RPMI8226 (cell line): ENCODE measurements at places on chromosomes 5 and 9.

DNA sequence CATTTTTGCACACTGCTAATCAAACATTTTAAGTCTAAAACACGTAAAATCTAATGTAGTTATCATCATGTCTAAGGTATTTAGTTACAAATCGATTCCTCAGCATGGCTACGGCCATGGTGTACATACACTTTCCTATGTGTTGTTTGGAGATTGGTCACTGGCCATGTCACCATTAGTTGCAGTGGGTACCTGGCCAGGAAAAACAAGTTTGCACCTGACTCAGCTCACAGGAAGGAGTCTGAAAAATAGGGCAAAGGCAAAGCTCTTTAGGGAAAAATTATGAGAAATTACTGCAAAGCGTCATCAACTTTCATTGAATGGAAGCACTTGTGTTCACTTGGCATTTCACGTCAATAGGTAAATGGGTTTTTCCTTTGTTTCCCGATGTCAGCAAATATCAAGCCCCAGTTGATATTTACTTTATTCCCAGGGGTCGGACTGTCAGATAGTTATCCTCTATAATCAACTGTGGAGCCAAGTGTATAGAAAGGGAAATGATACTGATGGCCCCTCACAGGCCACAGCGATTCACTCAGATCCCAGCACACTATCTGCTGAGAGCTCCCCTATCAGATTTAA, 626.0 kb upstream of the ADAMTS16 start:
- no peak for DNase-seq

GRCh38 chr5:56075361-56075760, 80.6 kb upstream of the IL6ST start:
- DNase-seq = no peak

- DNase-seq = no peak
Observed at GRCh38 chr5:158857976-158858375, 241.7 kb downstream of the EBF1 start.

DNA sequence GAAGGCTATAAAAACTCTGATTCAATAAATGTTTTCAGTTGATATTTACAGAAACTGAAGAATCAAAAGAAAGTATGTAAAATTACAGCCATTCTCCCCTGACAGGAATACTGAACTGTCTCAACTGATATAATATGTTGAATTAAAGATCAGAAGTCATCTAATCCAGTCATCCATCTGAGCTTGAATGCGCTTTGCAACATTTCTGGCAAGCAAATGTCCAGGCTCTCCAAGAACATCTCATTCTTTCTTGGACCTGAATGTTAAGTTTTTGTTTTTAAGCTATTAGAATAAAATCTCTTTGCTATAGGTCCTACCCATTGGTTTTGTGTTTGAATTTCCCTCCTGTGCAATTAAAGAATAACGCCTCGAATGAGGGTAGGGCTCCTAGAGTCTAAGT, 120.5 kb downstream of the MPDZ start:
- DNase-seq = no peak

GRCh38 chr5:12292610-12293204, 388.5 kb upstream of the CTNND2 start:
- peak; percentile 62 for DNase-seq

DNA sequence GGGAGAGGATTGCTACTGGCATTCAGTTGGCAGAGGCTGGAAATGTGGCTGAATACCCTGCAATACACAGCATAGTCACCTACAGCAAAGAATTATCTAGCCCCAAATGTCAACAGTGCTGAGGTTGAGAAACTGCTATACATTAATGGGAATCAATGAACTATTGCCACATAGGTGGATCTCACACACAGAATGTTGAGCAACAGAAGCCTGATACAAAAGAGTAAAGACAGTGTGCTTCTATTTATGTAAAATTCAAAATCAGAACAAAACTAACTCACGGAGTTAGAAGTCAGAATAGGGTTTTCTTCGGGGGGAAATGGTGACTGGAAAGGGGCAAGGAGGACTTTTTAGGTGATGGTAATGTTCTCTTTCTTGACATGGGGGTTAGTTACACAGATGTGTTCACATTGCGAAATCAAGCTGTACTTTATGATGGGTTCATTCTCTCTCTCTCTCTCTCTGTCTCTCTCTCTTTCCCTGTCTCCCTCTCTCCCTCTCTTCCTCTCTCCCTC, 45.7 kb upstream of the PANK3 start:
- DNase-seq = no peak

GRCh38 chr9:131666029-131666428, 73.8 kb downstream of the RAPGEF1 start:
- no peak for DNase-seq

GRCh38 chr5:89106480-89106879, 223.5 kb upstream of the MEF2C start:
- no peak for DNase-seq

DNA sequence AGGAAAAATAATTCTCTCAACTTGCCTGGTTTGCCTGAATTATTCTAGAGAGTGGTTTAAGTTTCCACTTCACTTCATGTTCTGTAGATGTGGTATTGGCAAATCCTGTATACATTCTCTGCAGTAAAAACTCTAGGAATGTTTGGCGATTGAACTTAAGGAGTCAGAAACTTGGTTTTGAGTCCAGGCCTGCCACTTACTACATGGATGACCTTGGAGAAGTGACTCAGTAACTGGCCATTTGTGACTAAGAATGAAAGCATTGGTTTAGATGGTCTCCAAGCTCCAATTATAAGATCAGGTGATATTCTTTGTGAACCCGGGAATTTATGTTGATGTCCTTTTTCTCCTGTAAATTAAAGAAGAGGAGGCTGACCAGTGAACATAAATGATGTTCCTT, 233.8 kb downstream of the GAS1 start:
- no peak for DNase-seq

DNA sequence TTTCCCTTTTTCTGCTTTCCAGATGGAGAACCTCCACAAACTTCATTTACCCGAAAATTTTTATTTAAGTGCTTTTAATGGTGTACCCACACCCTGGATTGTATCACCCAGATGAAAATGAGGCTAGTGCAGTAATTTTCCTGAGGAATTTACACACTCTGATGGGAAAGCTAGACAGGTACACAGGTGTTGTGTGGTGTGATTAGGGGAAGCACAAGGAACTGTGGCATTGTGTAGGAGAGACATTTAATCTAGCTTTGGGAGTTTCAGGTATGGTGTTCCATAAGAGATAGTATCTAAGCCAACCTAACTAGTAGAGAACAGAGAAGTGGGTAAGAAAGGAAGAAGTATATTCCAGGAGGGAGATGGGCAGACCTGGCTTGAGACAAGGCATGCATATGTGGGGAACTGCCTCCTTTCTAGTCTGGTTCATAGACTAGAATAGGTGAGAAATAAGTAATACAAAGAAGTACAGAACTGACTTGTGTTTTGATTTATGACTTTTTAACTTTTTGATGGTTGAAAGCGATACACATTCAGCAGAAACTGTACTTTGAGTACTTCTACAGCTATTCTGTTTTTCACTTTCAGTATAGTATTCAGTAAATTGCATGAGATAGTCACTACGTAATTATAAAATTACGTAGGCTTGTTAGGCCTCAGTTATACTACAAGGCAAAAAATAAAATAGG, 22.9 kb upstream of the ROPN1L start:
- no peak for DNase-seq

GRCh38 chr9:94945197-94946144, 219.0 kb downstream of the AOPEP start:
- DNase-seq = no peak

DNA sequence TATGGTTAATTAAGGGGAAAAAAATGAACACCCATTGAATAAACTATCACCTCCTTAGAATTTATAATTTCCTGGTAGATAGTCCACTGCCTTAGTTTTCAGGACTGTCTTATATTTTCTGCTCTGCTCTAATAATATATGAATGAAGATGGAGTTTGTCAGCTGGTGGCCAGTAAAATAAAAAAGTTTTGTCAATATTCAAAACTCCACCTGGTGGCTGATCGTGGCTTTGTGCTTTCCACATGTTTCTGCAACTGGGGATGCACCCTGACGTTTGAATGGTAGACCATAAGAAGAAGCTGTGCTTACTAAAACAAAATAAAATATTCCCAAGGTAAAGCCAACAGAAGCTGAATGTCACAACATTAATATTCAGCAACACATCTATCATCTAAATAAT, 286.6 kb upstream of the IZUMO3 start:
- peak; percentile 27 for DNase-seq

DNA sequence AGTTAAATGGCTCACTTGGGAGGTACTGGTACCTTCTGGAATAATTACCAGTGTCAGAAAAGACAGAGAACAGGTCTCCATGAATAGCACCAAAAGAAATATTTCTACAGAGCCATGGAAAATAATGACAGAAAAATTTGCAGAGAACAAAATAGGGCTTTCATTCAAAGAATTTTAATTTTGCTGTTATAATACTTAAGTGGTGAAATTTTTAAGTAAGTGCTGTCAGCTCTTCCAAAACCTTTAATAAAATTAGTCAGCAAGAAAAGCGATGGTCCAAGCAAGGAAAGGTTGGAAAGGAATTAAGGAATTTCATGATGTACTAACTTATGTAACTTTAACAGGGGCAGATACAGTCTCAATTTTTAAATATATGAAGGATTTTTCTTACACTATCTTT, 359.2 kb downstream of the NR2F1-AS1 start:
- DNase-seq = no peak

GRCh38 chr9:32698706-32699277, 63.3 kb upstream of the TAF1L start:
- DNase-seq = no peak

GRCh38 chr5:160213537-160213936, 15.8 kb upstream of the FABP6 start:
- DNase-seq = peak; percentile 36

- no peak for DNase-seq
Observed at GRCh38 chr5:153802050-153802821, 236.5 kb downstream of the FAM114A2 start.

DNA sequence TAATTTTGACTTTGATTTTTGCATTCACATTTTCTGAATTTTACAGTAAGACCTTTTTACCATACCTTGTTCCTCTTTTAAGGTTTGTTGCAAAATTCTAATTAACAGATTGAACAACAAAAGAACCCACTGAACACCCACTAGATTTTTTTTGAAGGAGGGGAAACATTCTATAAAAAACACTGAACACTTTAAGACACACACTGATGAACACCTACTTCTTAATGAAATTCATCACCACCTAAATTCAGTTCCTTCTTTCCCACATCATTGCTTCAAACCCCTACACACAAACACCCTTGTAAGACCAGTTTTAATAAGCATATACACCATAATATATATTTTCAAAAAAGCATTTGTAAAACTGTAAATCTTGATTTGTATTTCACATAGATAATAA, 559.0 kb upstream of the MEF2C start:
- DNase-seq = no peak

- DNase-seq = no peak
Observed at GRCh38 chr9:134100040-134100439, 32.2 kb upstream of the BRD3 start.

DNA sequence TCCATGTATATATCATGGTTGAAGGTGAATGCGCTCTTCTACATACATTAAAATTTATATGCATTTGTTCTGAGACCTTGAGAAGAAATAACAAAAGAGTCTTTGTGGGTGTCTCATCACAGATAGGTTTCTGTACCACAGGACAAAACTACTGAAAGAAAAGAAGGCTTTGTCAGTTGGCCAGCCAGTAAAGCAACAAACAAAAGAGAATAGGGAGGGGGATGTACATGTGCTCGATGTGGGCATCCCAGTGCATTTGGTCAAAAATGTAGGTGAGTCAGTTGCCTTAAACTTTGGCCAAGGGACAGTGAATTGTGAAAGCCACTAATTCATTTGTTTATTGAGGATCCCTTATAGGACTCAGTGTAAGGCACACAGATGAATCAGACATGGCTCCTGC, 13.3 kb downstream of the RBM18 start:
- no peak for DNase-seq

GRCh38 chr9:136577941-136578625, 32.2 kb upstream of the NOTCH1 start:
- DNase-seq = peak; percentile 40

DNA sequence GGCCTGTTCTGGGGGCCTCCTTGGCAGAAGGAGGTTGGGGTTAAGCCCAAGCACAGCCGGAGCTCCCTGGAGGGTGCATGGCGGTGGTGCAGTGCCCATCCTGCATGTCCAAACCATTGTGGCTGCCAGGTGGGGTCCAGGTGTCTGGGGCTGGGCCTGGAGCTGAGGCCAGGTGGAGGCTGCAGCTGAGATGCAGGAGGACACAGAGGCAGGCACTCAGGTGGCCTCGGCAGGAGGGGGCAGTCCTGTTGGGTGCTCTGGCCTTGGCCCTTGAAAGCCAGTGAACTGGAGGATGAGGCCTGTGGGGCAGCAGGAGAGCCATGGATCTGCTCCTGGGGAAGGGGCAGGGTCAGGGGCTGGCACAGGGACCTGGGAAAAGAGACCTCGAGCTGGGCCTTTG, 195.3 kb downstream of the OLFM1 start:
- DNase-seq = peak; percentile 49

DNA sequence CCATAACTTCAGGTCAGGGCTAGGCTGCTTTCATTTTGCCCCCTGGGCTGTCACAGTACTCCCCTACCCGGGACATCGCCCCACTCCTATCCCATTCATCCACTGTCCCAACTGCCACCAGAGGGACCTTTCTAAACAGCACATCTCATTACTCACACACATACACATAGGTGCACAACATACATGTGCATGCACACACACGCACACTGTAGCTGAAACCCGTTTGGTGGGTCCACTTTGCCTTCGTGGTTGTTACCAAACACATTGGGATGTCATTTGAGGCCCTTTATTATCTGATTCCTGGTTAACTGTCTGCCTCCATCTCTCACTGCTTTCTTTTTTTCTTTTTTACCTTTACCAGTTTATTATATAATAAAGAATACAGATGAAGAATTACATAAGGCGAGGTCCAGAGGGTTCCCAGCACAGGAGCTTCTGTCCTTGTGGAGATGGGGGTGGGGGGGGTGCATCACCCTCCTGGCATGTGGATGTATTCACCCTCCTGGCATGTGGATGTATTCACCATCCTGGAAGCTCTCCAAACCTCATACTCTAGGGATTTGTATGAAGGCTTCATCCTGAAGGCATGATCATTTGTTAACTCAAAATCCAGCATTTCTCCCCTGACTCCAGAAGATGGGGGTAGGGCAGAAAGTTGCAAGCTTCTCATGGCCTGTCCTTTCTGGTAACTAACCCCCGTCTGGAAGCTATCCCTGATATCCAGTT, 186.0 kb downstream of the GOLPH3 start:
- DNase-seq = no peak

DNA sequence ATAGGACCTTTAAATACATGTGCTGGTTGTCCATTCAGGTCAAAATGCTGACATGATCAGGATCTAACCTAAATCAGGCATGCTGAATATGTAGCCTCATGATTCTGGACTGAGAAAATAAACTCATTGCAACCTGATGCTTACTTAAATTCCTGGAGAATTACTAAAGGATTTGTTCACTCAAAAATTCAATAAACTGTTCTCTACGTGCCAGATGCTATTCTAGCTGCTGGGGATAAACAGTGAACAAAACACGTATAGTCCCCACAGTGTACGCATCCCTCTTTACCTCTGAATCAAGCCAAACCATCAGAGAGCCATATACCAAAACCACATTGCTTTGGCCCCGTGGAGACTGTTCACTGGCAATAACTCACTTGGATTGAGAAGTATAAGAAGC, 6.1 kb downstream of the SCAI start:
- no peak for DNase-seq

GRCh38 chr9:38422555-38423260, 1.5 kb downstream of the IGFBPL1 start:
- DNase-seq = no peak

- DNase-seq = no peak
Observed at GRCh38 chr9:110249603-110250002, 6.7 kb downstream of the TXN start.

- DNase-seq = no peak
Observed at GRCh38 chr9:112433499-112434392, 52.9 kb upstream of the KIAA1958 start.
